ENCODE measurements at places on chromosomes 3 and 15.

DNA sequence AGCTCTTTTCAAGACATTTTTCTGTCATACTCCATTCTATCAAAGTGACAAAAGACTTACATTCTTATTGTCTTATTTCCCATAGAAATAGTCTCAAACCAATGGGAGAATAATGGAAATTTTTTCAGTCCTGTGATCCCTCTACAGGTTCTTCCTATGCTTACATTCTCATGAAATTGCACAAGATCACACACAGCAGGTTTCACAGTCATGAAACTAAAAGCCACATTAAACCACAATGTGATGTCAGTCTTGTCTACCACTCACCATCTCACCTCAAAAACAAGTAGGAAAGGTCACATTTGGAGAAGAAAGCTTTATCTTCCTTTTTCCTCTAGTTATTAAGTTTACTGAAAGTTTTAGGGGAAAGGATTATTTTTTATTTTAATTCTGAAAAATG lies 161.0 kb upstream of the RORA start:
- no peak for DNase-seq

GRCh38 chr3:120052225-120052624 lies 42.0 kb downstream of the GSK3B start:
- peak; percentile 22 for DNase-seq

DNA sequence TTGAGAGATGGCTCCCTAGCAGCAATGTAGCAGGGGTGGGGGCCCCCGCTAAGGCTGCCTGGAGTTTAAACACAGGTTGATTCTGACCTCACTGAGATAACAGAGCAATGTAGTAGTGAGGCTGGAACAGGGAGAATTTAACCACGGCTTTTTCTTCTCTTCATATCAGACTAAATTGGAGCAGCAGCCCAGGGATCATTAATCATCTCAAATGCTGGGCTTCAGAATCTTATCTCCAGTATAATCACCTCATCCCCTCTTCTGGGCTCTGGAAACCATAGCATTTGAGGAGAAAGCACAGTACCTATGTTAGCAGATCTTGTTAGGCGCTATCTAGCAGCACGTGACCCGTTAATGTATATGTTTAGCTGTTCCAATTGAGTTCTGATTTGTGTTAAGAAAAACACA lies 25.4 kb upstream of the DET1 start:
- no peak for DNase-seq

DNA sequence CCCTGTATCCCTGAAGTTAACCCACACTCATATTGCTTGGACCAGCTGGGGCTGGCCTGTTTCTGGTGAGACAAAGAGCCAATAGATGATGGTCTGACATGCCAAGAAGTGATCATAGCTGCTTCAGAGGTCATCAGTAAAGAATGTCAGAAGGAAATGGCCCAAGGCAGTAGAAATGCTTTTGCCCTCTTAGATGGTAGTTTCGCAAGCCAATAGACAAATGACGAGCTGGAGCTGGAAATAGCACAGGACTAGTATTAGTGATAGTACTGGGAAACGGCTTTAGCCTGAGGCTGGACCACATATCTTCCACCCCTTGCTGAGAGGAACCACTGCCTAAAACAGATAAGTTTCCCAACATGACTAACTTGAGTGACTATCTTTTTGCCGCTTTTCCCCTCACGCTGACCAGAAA lies 176.1 kb upstream of the THBS1 start:
- no peak for DNase-seq

DNA sequence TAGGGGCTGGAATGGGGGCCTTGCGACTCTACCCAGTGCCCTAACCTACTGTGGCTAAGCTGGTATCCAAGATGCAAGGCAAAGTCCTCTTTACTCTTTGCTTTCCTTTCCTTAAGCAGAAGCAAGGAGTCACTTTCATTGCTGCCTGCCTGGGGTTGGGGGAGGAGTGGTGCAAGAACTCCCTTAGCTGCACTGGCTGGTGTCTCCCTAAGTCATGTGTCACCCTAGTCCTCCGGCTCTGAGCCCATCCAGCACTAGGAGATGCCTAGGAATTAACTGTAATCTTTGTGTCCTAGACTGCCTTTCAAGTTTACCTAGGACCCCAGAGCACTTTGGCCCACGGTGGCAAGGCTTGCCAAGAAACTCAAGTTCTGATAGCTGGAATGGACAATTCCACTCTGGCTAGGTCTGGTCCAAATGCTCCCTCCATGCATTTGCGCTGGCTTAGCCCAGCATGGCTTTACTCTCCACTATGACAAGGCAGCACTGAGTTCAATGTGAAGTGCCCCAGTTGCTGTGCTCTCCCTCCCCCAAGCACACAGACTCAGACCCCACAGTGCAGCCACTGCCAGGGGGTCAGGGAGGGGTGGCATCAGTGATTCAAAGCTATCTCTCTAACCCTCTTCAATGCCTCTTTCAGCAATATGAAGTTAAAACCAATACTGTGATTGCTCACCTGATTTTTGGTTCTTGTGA lies 58.7 kb downstream of the ESYT3 start:
- no peak for DNase-seq

GRCh38 chr15:74817370-74817737 lies 4.7 kb downstream of the LMAN1L start:
- no peak for DNase-seq
